AG09309 (cell line): ENCODE measurements at places on chromosomes 3 and 15.

DNA sequence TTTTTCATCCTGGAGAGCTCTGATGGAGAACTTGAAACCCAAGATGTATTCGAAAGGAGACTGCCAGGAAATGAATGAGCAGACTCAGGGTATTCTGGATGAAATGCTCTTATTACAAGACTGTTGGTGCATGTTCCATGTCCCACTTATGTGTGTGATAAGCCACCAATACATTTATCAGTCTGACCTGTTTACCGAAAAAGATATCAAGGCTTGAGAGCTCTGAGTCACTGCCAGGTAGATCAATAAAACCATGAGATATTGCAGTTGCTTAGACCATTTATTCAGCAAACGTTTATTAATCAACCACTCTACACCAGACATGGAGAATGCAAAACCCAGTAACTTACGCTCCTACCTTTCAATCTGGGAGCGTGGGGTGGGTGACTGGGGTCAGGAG lies 17.2 kb downstream of the CEMIP start:
- no peak for DNase-seq

- DNase-seq: peak; percentile 11
Measured at GRCh38 chr3:150495563-150496168, 50.6 kb downstream of the SERP1 start.

DNA sequence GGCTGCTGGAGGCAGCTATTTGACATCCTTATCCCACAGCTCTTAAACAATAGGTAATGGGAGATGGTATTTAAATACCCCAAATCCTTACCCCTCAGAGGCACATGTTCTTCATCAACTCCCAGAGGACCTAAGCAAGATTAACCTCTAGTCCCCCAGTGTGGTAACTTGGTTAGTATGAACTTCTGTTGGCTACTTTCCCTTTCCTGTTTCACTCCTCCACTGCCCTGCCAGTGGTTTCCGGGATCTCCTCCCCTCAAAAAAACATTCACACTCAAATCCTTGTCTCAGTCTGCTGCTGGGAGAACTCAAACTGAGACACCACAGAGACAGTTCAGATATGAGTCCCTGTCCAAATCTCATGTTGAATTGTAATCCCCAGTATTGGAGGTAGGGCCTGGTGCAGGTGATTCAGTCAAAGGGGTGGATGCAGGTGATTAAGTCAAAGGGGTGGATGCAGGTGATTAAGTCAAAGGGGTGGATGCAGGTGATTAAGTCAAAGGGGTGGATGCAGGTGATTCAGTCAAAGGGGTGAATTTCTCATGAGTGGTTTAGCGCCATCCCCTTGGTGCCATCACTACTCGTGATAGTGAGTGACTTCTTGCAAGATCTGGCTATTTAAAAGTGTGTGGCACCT lies 335.0 kb upstream of the CTNNB1 start:
- no peak for DNase-seq

- DNase-seq: no peak
Measured at GRCh38 chr3:126485956-126486355, 10.3 kb upstream of the ZXDC start.

GRCh38 chr3:8542190-8543135 lies 40.8 kb downstream of the LMCD1 start:
- DNase-seq: no peak

GRCh38 chr3:149967086-149967685 lies 3.5 kb downstream of the PFN2 start:
- no peak for DNase-seq

- DNase-seq: no peak
Measured at GRCh38 chr15:89828281-89829145, 13.9 kb upstream of the ANPEP start.

DNA sequence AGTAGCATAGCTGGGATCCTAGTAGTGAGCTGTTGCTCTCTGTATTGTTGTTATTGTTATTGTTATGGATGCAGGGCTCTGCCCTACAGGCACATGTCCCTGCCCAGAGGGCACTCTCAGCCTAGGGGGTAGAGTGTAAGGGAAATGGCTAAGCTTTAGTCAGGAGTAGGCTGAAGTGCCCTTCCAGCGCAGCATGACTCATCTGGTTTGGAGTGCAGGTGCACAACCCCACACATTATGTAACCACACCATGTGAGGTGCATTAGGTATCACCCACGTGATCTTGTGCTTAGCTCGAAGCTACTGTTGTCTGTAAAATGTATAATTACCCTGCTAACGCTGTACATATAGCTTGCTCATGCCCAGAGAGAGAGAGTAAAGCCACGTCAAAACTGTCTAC lies 48.3 kb upstream of the TIPARP start:
- no peak for DNase-seq
